HT-29 (cell line): ENCODE measurements at places on chromosomes 12 and 14.

- DNase-seq: peak; percentile 45
These were observed 412.4 kb downstream of the PCNX1 start for GRCh38 chr14:71319666-71320065.

DNA sequence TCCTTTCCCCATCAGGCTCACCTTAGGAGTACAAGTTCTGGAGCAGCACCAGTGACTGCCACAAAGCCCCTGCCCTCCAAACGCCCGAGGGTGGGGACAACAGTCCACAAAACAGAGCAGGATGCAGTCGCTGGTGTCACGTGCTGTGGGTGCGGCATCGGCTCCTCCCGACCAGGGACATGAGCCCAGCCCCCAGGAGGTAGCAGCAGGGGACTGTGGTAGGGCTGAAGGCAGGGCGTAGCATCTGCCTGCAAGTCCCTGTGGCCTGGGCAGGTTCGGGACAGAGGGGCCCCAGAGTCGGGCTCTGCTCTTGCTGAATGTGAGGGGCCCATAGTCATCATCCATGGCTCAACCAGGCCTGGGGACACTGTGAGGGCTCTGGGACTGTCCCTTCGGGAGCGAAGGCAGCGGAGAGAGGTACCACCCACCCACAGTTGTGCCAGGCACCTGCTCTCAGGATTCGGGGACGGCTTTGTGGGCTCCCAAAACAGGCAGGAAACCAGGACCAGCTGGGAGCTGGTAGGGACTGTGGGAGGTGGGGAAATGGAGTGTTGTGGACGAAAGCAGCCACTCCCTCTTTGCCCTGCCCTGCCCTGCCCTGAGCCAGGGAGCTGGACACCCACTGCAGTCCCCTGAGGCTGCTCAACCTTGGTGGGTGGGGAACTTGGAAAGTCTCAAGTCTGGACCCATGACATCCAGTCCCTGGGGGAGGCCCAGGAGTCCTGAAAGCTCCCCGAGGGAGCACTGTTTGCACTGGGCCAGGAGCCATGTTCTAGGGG lies 30.7 kb downstream of the FBRSL1 start:
- no peak for DNase-seq

- DNase-seq: no peak
These were observed 19.7 kb downstream of the SYCP3 start for GRCh38 chr12:101719566-101719965.

- DNase-seq: no peak
These were observed 184.5 kb upstream of the DAAM1 start for GRCh38 chr14:59004012-59004411.

DNA sequence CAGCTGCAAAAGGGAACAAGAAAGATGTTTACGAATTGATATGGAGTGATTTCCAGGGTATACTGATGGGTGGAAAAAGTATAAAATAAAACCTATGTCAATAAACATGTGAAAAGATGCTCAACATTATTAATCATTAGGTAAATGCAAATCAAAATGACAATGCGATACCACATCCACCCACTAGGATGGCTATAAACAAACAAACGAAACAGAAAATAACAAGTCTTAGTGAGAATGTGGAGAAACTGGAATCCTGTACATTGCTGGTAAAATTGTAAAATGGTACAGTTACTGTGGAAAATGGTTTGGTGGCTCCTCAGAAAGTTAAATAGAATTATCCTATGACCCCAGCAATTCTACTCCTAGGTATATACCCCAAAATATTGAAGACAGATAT lies 9.5 kb upstream of the BEST3 start:
- peak; percentile 10 for DNase-seq

DNA sequence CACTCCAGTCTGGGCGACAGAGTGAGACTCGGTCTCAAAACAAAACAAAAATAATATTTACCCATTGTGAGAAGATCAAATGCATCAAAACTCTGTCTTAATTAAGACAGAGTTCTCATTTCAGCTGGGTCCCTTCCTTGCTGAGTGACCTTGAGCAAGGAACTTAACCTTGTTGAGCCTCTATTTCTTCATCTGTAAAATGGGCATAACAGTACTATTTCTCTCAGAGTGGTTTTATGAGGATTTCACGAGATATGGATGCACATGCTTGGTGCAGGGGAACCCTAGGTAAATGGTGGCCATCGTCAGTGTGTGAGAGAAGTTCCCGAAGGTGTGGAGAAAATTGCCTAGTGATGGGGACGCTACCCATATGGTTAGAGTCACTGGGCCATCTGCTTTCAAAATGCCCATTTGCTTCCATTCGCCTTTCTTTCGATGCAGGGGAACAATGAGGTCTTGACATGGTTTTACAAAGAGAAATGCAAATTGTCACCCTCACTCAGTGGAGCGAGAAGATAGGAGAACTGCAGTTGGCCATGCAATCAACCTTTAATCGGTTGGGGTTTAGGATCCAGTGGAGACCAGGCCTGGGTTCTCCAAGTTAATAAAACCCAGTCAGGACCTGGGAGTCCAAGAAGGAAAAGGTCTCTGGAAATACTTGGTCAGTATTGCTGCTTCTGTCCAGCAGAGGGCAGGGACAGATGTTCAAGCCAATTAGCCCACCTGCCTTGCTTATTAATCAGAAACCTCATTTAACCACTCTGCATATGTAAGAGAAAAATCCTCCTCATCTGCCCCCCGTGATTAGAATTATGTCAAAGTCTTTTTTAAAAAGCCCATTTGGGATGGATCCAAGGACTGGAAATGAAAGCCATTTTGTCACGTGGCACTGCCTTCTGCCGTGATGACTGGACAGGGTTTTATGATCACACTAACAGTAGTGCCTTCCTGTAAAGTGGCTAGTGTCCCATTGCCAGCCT lies 37.2 kb downstream of the CFAP251 start:
- DNase-seq: peak; percentile 46

GRCh38 chr12:104676636-104677035 lies 219.9 kb downstream of the CHST11 start:
- no peak for DNase-seq

DNA sequence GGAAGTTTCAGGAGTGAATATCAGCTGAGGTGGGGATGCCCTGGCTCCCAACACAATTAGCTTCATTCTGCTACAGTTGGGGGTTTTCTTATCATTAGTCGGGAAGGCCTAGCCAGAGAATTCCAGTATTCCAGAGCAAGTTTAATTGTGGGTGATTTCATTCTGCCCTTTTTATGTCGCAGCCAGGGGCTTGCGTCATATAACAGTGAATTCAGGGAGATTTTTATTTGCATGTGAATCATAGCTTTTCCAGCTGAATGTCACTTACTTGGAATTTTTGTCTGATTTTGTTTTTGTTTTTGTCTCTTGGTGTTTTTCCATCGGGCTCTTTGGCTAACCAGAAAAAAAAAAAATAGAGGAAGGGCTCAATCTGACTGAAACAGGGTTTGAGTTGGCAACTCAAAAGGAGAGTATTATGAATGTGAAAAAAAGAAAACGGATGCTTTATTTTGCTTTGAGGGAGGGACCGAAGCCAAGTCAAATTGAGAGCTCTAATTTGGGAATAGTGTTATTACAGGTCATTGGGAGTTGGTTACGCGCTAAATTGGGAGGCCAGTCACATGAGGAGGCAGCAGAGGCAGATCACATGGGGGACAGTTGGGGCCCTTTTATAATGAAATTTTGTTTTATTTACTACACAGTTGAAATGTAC lies 119.4 kb downstream of the SAMD4A start:
- DNase-seq: no peak

DNA sequence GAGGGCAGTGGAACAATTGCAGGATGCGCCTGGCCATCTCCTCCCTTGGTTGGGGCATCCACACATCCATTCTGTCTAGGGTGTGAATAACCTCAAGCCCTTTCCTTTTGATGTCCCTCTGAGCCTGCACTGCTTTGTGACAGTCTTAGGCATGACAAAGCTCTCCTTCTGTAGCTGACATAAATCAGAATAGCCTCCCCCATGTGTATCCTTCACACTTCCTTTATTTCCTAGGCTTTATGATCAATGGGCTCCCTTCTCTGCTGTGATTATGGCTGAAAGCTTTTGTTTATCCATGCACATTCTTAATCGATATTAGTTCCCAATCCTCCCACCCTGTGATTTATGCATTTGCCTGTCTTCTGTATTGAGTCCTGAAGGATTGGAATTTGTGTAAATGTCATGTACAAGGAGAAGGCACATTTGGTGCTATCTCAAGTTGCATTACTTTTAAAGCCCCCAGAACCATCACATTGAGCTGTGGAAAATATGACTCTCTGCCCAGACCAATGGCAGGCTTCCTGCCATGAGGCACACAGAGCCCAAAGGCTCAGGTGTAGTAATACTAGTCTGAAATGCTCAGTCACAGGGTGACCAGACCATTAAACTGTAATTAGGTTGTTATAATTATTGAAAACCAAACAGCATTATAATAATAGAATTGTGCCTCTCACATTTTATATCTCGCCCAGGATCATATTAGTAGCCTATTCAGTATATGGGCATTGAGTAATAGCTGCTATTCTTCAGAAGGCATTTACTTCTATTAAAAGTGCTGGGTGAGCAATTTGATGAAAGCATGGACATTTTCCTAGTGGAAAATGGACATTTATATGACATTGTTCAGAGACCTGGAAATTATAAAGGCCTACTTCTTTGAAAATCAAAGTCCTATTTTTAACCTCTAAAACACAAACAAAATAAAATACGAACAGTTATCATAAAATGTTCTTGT lies 14.0 kb downstream of the EMP1 start:
- peak; percentile 2 for DNase-seq

DNA sequence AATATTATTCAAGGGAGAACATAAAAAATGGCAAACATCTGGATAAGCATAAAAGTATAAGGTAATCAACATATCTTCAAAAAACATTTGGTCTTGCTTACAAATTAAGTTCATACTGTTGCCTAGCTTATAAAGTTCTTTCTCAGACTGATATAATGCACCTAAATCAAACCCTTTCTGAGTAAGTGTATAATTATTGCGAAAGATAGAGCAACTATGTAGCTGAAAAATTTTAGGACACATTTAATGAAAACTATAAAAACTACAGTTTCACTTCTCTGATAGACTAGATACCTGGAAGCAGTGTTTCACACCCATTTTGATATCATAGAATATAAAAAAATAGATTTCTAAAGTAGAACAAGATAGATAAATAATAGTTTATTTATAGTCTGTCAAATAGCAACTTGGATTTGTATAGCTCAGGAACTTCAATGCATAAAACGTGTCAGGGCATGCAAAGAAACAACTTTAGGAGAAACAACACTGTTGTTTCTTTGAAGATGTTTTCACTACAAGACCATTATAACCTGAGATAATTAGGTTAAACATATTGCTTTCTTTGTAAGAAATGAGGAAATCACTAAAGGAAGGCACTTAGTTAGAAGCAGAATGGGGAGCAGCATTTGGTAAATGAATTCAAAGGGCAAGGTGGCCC lies 7.6 kb downstream of the CLECL1 start:
- no peak for DNase-seq

DNA sequence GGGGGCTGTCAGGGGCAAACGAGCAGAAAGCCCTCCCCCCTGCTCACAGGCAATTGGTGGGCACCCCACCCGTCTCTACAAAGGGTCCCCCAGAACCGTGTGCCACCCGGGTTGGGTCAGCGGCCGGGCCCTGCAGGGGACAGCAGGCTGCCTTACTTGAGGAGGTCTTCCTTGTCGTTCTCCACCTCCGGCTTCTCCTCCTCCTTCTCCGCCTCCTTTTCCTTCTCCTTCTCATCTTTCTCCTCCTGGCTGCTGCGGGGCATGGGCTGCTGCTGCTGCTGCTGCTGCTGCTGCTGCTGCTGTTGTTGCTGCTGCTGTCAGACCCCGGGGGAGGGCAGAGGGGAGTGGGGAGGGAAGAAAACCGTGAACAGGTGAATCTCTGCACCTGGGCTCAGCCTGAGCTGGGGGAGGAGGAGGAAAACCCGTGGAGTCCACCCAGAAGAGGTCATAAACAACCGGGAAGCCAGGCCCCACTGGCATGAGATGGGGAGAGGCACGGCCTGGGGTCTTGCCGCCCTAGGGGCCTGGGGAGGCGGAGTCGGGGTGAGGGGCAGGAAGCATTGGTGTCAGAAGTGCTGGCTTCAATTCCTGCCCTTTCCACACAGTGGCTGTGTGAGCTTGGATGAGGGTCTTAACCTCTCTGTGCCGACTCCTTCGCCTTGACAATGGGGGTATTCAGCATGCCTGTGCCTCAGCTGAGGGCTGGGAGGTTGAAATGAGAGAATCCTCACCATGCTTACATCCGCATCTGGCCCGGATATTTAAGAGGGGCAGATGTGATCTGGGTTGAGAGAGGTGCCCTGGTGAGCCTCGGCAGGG lies 107.6 kb downstream of the RFLNA start:
- DNase-seq: no peak

DNA sequence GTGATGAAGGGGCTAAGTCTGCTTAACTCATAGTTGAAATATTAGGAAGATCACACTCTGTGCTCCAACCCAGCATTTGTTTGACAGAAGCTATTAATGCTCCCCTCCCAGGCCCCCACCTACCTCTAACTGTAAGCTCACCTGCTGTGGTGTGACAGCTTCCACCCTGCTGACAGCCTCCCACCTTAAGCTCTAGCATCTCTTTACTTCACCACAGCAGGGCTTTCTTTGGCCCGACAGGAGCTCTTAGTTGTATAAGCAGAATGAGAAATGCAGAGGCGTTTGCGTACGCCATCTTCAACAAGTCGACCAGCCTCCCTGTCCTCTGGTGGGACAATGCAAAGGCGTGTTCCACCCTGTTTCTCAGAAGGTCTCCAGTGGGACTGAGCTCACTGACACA lies 80.1 kb upstream of the OSBPL8 start:
- no peak for DNase-seq

DNA sequence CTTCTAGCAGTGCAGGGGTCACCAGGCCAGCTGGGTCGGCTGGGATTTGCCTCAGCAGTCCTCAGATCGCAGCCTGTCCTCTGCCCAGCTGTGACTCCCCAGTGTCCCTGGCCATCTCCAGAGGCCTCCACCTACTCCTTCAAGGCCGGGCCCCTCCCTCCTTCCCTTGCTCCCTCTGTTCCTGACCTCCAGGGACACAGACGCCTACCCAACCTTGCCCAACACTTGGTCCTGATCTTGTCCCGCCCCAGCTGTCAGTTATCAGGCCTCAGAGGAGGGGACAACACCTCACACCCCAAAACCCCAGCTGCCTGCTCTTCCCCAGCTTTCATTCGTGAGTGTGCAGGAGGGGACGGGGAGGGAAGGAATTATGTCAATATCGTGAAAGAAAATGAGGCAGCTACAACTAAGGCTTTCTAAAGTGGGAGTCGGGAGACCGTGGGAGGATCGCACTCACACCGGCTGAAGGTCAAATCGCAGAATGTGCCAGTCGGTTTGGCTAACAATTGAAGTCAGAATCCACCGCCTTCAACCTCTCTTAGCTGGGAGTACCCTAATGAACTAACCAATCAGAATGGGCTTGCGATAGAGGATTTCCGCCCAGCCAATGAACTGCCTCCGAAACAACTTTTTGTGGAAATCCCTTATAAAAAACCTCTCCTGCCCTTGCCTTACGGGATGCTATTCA lies 9.4 kb upstream of the PLBD2 start:
- DNase-seq: no peak

- peak; percentile 64 for DNase-seq
These were observed 281.7 kb upstream of the AMIGO2 start for GRCh38 chr12:47361389-47362021.
